DND-41 (cell line): ENCODE measurements at places on chromosomes 2 and 18.
A peak's percentile ranks its signal among the peaks of the same experiment; 100 is the strongest.

GRCh38 chr2:43008388-43008787 lies 216.0 kb upstream of the HAAO start:
- no peak for DNase-seq

- DNase-seq, result no peak
Observed at GRCh38 chr18:53757328-53757727, 467.1 kb downstream of the MBD2 start.

DNA sequence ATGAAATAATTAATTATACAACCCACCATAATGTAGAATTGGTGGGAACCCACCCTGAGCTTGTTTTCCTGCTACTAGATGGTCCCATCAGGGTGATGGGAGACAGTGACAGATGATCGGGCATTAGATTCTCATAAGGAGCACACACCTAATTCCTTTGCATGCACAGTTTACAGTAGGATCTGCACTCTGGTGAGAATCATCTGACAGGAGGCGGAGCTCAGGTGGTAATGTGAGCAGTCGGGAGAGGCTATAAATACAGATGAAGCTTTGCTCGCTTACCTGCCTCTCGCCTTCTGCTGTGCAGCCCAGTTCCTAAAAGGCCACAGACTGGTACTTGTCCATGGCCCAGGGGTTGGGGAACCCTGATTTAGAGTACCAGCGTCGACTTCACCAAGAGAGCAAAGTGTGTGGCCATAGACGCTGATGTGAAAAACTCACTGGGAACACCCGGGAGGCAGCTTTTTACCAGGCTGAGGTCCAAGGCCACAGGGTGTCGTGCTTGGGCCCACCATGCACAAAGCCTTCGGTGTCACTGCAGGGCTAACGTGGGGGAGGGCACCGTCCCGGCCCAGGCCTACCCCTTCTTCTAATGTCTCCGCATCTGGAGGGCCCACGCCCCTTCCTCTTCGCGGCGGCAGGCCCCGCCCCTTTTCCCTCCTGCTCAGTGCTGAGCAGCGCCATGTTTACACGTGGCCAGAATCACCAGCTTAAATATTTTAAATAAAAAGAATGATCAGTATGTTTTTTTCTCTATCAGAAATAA lies 296.8 kb upstream of the HDAC4 start:
- peak; percentile 6 for DNase-seq

GRCh38 chr2:75256485-75256884 lies 57.2 kb upstream of the TACR1 start:
- DNase-seq, result no peak
